RPMI8226 (cell line): ENCODE measurements at places on chromosomes 1 and 21.

- no peak for DNase-seq
These were observed 208.5 kb upstream of the DAB1 start for GRCh38 chr1:57632401-57632800.

- DNase-seq, result no peak
These were observed 40.9 kb downstream of the MRPL37 start for GRCh38 chr1:54240741-54241335.

- peak; percentile 87 for DNase-seq
These were observed 2.8 kb downstream of the IFI16 start for GRCh38 chr1:159012495-159012894.

DNA sequence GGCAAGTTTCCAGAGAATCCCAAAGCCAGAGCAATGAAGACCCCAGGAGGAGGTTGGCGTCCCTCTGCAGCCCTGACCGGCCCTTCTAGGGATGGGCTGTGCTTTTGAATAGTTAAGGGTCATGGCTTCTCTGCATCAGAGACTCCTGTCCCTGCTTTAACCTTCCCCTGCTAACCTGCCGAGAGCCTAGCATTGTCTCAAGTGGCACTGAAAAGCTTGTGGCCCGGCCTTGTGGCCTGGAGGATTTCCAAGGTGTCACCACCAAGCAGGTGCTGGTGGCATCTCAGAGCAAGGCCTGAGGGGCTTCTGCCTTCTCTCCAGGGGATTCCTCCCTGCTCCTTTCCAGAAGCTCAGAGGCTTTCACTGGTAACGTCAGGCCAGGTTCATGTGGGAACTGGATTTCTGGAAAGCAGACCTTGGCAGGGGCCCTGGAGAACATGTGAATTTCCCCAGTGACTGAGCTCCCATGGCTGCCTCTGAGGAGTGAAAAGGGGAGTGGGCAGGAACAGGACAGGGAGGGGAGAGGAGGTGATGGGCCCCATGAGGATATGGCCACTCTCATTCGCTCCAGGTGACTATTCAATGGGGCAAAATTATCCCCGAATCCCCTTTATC lies 409.9 kb downstream of the PTPRU start:
- DNase-seq, result peak; percentile 17

- DNase-seq, result no peak
These were observed 39.6 kb upstream of the PGBD5 start for GRCh38 chr1:230465691-230466090.

- peak; percentile 33 for DNase-seq
These were observed 2.0 kb downstream of the RPRD2 start for GRCh38 chr1:150365941-150366340.
